EL (cell line): ENCODE measurements at places on chromosomes 11 and 22.
A peak's percentile ranks its signal among the peaks of the same experiment; 100 is the strongest.

DNA sequence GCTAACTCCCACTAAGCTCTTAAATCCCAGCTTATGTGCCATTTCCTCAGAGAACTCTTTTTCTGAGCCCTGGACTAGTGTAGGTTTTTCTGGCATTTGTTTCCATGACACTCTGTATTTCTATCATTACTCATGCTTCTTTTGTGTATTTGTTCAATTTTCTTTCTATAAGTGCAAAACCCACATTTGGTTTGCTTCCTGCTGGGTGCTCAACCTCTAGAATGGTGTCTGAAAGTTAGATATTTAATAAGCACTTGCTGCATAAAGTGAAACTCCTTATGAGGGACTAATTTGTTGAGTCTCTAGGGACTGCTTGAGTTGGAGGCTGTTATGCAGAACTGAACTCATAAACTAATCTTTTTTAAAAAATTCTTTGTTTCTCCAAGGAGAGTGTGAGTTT, 68.6 kb downstream of the SYT9 start:
- no peak for DNase-seq

GRCh38 chr11:119512369-119512768, 89.4 kb upstream of the THY1 start:
- DNase-seq = no peak

GRCh38 chr11:19800714-19801519, 88.3 kb downstream of the NAV2 start:
- DNase-seq = peak; percentile 8

GRCh38 chr11:88104408-88104807, 70.8 kb downstream of the RAB38 start:
- no peak for DNase-seq

DNA sequence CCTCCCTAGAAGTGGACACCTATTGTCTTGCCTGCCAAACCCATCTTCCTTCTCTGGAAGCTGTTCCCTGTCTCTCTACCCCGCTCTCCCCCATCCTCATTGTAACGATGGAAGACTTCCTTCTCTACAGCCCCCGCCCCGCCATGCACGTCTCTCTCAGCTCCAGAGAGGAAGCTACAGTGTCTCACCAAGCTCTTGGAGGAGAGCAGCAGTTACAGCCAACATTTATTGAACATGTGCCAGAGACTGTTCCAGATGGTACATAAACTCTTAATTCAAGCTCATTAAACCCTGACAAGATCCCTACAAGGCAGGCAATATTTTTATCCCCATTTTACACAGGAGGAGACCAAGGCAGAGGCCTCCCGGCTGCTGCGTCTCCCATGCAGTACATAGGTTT, 15.1 kb downstream of the MCHR1 start:
- DNase-seq = no peak

DNA sequence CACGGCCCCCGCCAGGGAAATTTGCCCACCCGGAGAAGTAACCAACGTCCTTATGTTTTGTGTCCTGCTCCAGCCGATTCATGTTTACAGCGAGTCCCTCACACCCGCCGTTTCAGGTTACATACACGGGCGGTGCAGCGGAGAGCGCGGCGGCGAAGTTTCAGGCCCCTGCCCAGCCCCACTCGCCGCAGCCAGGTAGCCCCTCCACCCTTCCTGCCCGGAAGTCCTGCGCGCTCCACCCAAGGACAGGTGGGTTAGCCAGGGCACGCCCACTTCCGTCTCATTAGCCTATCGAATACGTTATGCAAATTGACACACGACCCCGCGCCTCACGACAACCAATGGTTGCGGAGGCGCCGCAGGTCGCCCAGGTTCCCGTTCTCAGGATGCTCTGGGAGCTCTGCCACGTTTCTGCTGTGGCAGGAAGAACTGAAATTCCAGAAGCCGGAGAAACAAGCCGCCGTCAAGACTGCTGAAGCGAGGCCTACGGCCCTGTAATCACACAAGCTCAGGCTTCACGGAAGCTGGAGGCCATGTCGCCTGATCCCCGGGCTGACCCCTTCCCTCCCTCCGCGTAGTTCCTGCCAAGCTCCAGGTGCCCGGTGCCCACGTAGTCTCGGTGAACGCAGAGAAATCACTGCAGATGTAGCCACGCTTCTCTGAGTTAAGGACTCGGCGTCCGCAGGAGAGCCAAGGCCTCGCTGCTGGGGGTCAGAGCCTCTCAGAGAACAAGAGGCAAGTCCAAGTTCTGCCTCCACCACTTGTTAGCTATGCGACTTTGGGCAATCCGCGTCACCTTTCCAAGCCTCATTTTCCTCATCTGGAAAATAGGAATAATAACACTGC, 22.4 kb upstream of the MYH9 start:
- DNase-seq = no peak

GRCh38 chr22:39545386-39546365, 13.1 kb upstream of the RPS19BP1 start:
- DNase-seq = no peak

- DNase-seq = no peak
Measured at GRCh38 chr11:47144541-47144940, 32.1 kb downstream of the ARFGAP2 start.

- peak; percentile 9 for DNase-seq
Measured at GRCh38 chr11:120715239-120715638, 203.7 kb downstream of the GRIK4 start.

DNA sequence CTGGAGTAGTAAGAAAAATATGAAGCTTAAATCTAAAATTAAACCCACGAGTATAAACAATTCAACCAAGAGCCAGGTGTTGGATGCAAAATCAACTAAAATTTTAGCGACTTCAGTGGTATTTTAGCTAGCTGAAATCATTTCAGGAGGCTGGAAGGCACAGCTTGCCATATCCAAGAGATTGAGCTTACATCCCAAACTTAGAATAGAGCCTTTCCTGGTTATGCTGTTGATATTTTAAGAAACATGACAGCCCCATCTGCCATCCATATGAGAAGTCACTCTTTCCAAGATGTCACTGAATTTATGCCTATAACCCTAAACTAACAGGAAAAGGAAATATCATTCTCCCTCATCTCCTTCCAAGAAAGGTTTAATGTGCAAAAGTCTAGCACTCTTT, 334.0 kb downstream of the KCNA4 start:
- no peak for DNase-seq

GRCh38 chr22:45208993-45209838, 31.5 kb downstream of the KIAA0930 start:
- peak; percentile 81 for DNase-seq

DNA sequence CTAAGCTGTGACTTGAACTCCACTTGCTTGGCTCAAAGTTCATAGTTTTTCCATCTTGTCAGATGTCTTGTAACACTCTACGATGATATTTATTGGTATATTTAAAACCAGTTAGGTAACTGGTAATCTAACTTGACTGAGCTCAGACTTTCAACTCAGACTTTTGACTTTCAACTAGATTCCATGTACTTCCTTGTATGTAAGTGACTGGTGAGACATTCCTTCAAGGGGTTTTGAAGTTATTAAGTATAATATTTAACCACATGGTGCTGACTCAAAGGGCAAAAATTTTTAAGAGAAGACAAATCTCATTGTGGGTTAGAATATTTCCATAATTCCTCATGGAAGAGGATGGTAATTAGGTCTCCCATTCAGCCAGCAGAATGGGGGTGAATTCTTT, 631.3 kb upstream of the ANO5 start:
- DNase-seq = no peak

DNA sequence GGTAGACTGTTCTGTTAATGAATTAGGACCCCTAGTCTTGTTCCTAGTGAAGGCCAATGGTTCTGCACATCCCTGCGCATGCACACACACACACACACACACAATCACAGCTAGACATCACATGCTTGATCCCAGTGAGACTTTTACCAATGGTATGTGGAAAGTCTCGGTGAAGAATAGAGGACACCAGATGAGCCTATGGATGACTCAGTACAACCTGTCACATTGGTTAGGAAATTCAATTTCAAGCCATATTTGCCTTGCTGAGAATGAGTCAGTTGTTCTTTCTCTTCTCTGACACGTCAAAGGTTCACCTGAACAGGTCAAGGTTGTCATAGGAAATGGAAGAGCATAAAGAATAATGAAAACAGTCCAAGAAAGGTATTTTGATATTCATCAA, 122.0 kb downstream of the SLC17A6 start:
- DNase-seq = no peak

DNA sequence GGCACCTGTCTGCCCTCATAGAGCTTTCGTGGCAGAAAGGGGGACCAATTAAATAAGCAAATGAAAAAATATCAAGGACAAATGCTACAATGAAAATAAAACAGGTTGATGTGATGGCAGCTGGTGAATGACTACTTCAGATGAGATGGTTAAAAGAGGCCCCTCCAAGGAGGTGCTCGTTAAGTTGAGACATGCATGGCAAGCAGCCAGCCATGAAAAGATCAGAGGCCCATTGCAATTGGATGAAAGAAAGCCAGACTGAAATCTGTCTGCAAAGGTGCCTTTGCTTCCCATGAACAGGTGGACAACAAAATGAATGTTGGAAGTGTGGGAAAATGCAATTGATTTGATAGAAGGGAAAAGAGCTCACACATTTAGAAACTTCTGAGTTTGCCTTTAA, 848 bp upstream of the TRPC6 start:
- no peak for DNase-seq

DNA sequence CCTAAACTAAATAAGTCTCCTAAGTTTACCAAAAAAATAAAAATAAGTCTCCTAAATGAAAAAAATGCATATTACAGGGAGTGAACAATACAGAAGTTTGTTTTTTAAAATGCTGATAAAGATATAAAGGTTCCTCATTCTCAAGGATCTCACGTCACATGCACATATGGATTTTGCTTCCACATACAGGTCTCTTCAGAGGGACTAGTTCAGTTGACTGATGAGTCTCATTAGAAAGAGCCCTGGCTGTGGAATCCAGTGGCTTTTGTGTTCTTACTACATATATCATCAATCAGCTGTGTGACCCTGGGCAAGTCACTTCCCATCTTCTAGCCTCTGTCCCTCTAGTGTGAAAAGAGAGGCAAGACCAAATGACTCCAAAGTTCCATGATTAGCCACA, 43.1 kb downstream of the MPPED2 start:
- no peak for DNase-seq

- peak; percentile 36 for DNase-seq
Measured at GRCh38 chr22:42202669-42203068, 67.8 kb downstream of the TCF20 start.

DNA sequence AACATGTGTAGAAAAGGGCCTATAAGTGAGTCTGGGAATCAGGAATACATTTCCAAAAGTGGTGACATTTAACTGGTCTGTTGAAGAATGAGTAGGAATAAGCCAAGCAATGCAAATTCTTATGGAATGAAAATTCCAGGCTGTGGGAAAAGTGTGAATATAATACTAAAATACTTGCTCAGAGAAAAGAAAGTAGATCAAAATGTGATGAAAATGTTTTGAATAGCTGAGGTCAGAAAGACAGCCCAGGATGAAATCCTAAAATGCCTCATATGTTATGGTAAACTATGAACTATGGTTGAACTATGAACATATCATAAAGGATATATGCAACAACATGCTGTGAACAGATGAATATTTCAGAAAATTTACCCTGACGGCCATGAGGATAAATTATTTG, 688.3 kb upstream of the FAT3 start:
- DNase-seq = no peak

GRCh38 chr11:62044639-62045121, 77.2 kb upstream of the FTH1 start:
- DNase-seq = no peak

DNA sequence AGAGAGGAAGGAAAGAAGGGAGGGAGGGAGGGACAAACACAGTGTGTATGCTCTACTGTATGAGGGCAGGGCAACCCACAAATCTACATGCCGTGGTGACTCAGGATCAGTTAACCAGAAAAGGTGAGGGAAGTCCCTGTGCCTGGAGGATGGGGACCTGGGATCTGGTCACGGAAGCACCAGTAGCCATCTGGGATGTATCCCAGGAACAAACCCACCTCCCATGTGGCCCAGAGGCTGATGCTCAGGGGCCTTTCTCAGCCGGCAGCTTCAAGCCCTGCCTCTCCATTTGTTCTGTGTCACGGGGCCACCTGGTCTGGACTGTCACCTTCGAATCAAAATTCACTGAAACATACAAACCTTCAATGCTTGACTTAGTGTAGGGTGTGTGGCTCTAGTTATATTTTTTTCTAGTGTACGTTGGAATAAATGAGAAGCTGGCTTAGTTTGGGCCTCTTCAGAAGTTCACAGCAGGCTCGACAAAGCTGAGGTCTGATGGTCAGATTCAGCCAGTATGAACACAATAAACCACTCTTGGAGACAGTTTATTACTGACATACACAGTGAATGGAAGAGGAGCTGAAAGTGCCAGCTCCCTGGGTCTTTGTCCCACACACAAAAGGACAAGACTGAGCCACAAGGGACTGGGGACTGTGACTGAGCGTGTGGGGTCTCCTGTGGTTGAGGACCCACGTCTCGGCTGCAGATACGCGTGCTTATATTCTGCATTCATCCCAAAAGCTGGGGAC, 23.5 kb upstream of the RTL6 start:
- DNase-seq = no peak

DNA sequence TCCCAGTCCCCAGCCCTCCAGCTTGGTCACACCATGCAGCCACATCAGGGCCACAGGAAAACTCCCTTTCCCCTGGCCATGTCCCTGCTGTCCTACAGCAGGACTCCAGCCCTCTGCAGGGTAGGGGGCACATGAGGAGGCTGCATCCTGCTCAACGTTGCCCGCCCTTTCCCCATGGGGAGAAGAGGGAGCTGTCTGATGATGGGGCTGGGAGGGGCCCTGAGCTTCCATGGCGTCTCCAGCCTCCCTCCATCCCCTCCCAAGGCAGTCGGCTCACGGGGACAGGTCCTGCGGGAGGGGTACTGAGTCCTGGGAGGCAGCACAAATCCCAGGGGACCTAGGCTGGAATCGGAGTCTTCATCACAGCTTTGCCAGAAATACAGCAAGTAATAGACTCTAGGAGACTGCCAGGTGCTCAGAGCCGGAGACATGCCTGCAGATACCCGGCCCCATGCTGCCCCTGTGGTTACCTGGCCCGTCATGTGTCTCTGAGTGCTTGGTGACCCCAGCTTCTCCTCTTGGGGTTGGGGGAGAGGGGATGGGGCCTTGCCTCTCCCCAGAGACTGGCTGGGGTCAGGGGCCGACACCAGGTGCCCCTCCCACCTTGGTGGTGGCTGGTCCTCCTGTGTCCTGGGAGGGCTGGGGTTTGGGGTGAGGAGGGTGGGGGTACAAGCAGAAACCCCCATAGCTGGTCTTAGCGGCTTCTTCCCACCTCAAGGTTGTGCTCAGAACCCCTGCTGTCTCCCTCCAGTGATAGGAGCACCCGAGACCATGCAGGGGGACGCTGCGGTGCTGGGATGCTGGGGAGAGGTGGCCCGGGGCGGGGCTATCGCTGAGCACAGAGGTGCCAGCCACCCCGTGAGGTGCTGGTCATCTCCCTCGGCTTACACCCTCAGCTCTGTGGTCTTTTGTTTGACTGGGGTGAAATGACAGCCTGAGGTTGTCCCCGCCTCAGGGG, 2.3 kb downstream of the MRGPRE start:
- no peak for DNase-seq

DNA sequence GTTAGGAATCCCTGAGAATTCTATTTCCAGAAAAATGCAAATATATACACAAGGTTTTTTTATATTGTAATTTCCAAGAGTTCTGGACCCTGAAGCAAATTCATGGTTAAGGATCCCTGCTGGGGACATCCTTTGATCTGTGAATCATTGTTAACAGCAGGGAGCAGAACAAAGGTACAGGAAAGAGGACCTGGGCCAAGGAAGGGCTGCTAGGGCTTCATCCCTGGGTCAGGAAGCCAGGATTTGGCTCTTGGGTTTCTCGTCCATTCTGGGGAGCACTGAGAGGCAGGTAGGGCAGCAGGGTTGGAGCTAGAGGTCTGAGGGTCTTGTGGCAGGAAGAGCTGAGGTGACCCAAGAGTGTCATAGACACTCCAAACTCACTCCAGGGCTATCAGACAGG, 10.2 kb upstream of the OAF start:
- no peak for DNase-seq
